Stimulated activated CD8-positive, alpha-beta memory T cell treated with anti-CD3 and anti-CD28 coated beads, Interleukin-15, amount 100 ng/mL, for 48 hours (primary cell): ENCODE measurements at places on chromosomes 12 and 14.

- DNase-seq, result no peak
Measured at GRCh38 chr12:121282072-121282742, 14.3 kb downstream of the CAMKK2 start.

DNA sequence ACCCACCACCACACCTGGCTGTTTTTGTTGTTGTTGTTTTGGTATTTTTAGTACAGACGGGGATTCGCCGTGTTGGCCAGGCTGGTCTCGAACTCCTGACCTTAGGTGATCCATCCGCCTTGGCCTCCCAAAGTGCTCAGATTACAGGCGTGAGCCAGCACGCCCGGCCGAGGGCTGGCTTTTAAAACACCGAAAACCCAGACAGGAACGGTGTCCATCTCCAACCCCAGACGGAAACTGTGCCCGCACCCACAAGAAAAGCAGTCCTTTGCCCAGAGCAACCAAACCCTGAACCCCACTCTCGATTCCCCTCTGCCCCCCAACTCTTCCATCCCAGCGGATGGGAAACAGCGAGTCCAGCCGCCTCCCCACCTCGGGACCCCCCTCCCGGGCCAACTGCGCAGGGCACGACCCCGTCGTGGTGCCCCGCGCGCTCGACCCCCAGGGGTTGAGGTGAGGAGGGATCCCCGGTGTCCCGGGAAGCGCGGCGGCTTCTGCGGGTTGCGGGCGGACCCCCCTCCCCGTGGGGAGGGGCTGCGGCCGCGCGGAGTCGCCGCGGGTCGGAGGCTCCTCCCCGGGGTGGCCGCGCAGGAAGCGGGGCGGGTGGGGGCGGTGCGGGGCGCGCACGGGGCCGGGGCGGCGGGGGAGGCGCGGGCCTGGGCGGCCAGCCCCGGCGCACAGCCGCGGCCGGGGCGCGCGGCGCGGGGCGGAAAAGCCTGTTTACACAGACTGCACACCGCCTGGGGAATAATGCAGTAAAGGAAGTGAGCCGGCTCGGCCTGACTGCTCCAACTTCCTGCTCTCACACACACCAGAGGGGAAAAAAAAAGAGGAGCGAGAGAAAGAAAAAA lies at the start of gene ELK3:
Gene ELK3, plus strand, starts transcription at position 651 of the 851 bp plus-strand sequence.
- DNase-seq, result peak; percentile 42

- DNase-seq, result peak; percentile 69
Measured at GRCh38 chr12:40107098-40107802, 1.4 kb upstream of the SLC2A13 start.

- no peak for DNase-seq
Measured at GRCh38 chr12:13538136-13538535, 341.6 kb downstream of the EMP1 start.

DNA sequence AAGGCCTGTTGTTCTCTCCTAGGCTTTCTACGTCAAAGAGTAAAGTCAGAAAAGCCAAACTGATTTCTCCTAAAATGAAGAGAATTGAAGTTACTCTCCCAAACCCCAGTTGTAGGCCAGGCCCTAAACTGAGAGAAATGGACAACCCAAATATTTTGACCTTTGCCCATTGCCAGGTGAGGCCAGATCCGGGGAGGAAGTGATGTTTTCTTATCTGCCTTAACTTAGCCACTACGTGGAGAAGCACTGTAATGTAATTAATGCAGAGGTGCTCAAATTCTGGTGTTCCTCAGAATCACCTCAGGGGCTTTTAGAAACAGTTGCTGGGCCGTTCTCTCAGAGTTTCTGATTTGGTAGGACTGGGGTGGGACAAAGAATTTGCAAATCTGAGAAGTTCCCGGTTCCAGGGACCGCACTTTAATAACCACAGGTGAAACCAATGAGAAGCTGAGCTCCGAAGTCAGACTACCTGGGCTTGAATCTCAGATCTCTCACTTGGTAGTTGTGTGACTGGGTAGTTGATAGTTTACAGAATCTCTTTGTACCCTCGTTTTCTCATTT lies 73.2 kb downstream of the ETV6 start:
- no peak for DNase-seq

- no peak for DNase-seq
Measured at GRCh38 chr12:27237790-27238771, 6.0 kb upstream of the STK38L start.

- DNase-seq, result no peak
Measured at GRCh38 chr14:102131741-102132140, 8.0 kb upstream of the WDR20 start.

DNA sequence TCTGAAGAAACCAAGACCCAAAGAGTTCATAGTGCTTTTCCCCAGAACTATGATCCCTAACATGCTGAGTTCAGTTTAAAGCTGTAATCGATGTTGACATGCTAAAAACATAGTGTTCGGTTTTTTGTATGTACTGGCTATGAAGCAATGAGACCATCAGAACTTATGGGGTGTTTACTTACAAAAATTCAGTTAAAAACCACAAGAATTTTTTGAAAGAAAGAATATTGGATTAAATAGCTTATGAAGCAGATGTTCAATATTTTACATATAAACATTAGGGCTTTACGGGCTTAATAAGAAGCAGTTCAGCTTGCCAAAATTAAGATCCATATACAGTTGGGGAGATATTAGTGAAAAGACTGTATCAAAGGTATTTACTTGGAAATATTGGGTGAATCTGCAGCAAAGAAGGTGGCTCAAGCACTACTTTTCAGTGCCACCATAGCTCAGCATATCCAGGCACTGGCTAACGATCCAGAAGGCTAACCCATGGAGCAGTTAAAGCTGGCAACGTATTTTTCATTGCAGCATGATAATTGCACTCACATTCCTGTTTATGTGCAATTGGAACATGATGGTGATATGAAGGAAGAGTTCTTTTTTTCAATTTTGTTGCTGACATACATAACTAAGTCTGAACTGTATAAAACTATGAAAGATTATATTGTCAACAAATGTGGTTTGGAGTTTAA lies 125.9 kb downstream of the EFCAB11 start:
- no peak for DNase-seq

- no peak for DNase-seq
Measured at GRCh38 chr12:15763328-15763727, 25.9 kb downstream of the EPS8 start.

DNA sequence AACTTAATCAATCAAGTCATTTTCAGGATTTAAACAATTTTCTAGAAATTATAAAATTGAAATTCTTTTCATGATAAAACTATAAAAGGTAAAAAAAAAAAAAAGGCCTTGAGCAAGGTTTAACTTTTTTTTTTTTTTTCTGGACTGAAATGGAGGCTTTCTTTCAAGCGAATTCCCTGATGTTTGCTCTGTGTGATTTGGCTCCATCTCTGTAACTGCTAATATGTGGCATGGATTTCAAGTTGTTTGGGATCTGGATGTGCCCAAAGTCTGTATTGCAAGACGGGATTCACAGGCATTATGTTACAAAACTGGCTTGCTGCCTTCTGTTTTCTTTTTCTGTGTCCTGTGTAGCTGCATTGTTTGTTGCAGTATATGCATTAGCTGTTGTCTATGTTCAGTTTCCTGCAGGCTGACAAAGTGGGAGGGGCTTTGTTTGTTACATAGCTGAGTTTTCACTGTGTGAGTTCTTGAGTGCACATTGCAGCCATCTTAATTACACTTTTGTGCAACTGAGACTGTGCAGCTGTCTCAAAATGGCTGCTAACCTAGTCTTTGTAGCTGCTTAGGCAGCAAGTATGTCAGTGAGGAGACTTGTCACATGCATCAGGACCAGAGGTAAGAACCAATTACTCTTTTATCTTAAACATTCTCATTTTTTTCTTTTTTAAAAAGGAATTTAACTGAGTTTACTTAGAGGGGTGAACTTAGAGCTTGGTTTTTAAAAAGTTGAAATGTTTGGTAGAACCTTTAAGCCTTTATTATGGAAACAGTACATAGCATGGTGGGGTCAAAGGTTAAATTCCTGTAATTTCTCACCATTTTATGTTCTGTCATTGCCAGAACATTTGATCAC lies 19.5 kb downstream of the ATF7IP start:
- DNase-seq, result peak; percentile 38

DNA sequence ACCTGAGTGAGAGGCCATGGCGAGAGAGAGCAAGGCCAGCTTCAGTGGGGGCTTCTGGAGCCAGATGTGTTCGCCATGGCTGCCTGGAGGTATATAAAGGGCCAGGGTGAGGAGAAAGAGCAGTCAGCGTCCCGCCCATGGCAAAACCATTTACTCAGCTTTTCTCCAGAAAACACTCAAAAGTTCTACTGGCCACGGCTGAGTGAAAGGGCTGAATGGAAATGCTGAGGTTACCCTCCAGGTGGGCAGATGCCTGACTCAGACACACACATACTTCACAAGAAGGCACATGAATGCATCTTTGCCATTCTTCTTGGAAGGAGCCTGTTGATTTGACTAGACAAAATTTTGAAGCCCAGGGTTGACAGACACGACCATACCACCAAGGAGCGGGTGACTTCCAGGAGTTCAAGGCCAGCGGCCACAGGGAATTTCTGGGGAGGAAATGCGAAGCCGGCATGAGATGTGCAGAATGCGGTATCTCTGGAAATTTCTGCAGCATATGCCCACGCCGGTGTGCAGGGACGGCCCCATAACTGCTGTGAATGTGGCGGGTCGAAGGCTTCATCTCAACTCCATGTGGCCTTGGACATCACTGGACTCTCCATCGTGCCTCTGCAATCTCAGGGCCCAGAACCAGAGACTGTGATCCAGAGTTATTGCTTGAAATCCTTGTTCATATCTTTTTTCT lies at the start of gene IL31:
Gene IL31, minus strand, starts transcription at position 67 of the 691 bp plus-strand sequence. Its CDS starts 49 bp downstream, at position 18.
- no peak for DNase-seq

DNA sequence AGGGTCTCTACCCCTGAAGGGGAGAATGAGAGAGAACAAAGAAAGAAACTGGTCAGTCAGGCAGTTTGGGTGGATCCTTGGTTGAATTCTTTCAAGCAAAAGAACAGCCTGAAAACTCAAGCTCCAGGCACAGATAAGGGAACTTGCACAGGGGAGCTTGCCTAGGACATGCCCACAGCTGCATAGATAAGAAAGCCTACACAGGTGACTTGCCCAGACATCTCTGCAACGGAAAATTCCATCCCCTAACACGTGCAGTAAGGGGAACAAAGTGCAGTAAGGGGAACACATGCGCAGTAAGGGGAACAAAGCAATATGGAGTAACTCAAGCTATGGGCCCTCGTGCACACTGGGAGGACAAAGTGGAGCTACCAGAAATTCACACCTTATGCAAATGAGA lies 540.1 kb upstream of the MIS18BP1 start:
- no peak for DNase-seq

GRCh38 chr12:100801320-100801719 lies 6.7 kb downstream of the ANO4 start:
- no peak for DNase-seq

- DNase-seq, result no peak
Measured at GRCh38 chr14:94483729-94484275, 7.8 kb upstream of the SERPINA9 start.

- no peak for DNase-seq
Measured at GRCh38 chr12:126198966-126199692, 1133.9 kb downstream of the AACS start.

GRCh38 chr14:105974902-105975301 lies 448.5 kb downstream of the TMEM121 start:
- DNase-seq, result peak; percentile 46

DNA sequence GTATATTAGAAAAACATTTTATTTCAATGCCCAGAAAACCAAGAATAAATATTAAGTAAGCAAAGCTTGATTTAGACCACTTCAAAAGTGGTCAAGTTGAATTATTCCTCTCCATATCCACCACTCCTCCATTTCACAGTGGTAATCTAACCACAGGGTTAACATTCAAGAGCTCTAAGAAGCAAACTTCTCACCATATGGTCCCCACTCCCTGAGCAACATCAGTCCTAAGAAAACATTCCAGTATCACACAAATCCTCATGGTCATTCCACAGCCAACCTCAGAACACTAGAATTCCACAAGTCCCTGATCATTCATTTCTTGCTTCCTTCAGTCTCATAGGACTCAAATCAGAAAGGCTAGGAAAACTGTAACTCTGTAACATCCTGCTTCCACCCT lies 47.9 kb downstream of the ST8SIA1 start:
- no peak for DNase-seq

GRCh38 chr14:93011141-93011529 lies 88.2 kb downstream of the CHGA start:
- DNase-seq, result no peak

- DNase-seq, result no peak
Measured at GRCh38 chr14:65639216-65639615, 226.7 kb downstream of the FUT8 start.

- no peak for DNase-seq
Measured at GRCh38 chr14:68094752-68095151, 275.2 kb downstream of the RAD51B start.

GRCh38 chr14:22492622-22493542 lies 96.1 kb downstream of the DAD1 start:
- no peak for DNase-seq

GRCh38 chr14:77862154-77862786 lies 62.4 kb downstream of the ADCK1 start:
- DNase-seq, result peak; percentile 61

GRCh38 chr12:66516133-66516532 lies 162.7 kb downstream of the GRIP1 start:
- no peak for DNase-seq
